ENCODE measurements at places on chromosomes 1 and 21.
A peak's percentile ranks its signal among the peaks of the same experiment; 100 is the strongest.

- no peak for DNase-seq
Observed at GRCh38 chr1:153231363-153231762, 14.0 kb downstream of the PRR9 start.

GRCh38 chr1:55279627-55280026 is 64.5 kb upstream of the USP24 start:
- no peak for DNase-seq

DNA sequence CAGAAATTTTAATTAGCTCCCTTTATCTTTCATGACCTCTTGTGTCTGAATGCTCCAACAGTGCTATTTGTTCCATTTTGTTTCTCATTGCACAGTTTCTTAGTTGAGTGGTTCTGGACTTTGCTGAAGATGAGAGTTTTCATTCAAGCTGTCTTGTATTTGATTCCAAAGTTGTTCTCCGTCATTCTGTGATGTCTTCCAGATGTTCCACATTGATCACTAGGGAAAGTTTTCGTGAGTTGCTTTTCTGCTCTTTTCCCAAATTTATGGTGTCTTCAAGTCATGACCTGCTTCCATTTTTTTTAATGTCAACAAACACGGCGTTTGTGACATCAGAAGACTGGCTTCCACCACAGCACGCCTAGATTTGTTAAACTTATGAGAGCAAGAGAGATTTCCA is 575.5 kb downstream of the MRPL39 start:
- no peak for DNase-seq

GRCh38 chr1:18820791-18821641 is 38.4 kb downstream of the TAS1R2 start:
- DNase-seq, result peak; percentile 82

- DNase-seq, result no peak
Observed at GRCh38 chr1:43847290-43847689, 86.3 kb upstream of the ARTN start.

DNA sequence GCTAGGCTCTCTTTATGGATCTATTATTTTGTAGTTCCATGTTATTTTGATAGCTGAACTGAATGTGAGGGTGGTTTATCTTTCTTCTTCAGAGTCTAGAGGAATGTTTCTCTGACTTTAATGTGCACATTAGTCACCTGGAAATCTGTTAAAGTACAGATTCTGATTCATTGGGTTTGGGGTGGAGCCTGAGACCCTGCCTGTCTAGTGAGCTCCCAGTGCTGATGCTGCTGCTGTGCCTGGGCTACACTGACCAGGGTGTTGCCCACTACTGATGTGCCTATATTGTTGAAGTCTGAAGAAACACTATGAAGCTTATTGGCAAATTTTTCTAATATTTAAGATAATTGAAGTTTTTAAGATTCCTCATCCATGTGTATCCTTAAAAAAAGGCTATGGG is 35.9 kb downstream of the CD46 start:
- DNase-seq, result no peak

DNA sequence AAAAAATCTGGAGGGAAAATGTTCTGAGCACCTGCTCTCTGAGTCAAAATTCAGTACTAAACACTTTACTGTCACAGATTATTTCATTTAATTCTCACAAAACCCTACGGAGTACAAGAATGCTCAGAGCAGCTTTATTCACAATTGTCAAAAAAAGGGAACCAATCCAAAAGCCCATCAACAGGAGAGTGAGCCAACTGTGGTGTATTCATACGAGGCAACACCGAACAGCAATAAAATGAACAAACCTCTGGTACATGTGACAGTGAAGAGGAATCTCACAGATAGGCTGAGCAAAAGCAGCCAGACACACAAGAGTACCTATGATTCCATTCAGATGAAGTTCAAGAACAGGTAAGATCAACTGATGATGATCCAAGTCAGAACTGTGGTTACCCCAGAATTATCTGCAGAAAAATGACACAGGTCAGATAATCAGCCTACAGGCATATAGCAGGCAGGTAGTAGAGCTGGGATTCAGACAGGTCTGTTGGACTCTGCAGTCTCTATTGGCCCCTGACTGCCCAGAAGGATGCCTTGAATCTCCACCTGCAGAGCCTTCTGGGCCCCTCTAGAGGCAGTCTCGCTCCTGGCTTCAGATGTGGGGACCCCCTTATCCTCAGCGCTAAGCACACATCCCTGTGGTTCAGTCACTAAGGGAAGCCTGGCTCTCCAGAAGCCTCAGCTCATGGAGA is 19.2 kb downstream of the SLC9A1 start:
- DNase-seq, result no peak

DNA sequence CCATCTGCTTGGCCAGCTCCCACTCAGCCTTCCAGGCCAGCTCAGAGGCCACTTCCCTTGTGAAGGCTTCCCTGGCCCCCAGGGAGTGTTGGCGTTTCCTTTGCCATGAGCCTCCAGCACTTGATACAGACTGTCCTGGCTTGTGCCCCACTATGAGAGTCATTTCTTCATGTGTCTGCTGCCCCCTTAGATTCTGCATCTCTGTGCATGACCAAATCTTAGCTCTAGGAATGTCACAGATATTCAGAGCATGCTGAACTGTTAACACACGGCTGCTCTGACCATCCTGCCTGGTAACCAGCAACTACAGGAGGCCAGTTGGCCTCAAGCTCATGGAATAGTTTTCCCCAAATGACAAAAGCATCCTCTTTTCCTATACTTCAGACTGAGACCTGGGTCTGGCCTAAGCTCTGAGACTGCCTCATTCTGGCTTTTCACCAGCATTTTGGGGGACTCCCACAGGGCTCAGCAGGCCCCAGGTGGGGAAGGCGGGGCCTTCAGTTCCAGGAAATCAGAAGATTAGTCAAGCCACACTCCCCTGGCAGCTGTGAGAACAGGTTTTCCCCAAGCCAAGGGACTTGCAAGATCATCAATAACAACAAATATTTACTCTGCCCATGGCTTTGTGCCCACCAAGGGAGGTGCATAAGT is 182.6 kb upstream of the EDN2 start:
- no peak for DNase-seq

DNA sequence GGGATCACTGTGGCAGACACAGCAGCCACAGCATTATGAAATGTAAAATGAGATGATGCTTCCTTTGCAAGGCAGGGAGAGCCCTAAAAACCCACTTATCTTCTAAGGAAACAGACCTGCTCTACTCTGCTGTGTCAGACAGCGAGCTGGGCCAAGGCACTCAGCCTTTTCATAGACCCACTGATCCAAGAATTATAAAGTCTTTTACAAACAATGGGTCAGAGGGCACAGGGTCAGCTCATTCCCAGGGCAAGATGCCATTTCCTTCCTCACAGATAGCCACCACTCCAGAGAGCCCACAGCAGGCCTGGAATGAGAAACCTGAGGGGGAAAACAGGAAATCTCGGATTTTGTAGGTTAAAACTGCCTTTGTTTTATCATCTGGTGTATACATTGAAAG is 42.9 kb downstream of the CASQ2 start:
- no peak for DNase-seq

GRCh38 chr1:22731924-22732720 is 21.5 kb downstream of the EPHB2 start:
- DNase-seq, result no peak

DNA sequence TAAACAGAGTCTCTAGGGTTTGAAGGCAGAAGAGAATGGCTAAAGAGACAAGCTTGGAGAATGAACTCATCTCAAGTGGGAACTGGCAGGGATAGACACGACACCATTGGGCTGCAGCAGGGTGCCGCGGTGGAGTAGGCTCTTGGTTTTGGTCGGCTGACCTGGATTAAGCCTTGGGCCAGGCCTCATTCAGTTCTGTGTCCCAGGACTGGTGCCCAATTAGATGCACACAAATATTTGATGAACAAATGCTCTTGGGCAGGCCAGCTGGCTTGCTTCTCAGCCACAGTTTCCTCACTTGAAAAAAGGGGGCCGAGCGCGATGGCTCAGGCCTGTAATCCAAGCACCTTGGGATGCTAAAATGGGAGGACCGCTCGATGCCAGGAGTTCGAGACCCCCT is 53.4 kb upstream of the CITED4 start:
- DNase-seq, result no peak

- DNase-seq, result no peak
Observed at GRCh38 chr1:212987702-212988322, 27.9 kb downstream of the ANGEL2 start.

DNA sequence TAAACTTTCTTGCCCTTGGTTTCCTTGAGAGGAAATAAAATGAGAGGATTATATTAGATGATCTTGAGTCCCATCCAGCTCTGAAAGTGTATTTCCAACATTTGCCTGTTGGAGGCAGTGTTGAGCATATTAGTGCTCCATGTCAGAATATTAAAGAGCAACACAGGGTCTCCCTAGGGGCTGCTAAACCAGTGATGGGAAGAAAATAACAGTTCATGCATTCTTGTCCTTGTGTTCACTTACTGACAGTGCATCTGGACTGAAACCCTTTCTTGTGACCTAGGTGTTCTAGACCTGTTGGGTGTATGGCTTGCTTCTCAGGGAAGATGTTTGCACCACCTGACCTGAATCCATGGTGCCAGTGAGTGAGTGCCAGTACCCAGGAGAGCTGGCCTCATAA is 124.7 kb upstream of the KIAA0040 start:
- no peak for DNase-seq

- no peak for DNase-seq
Observed at GRCh38 chr1:200774311-200774710, 35.6 kb downstream of the CAMSAP2 start.

DNA sequence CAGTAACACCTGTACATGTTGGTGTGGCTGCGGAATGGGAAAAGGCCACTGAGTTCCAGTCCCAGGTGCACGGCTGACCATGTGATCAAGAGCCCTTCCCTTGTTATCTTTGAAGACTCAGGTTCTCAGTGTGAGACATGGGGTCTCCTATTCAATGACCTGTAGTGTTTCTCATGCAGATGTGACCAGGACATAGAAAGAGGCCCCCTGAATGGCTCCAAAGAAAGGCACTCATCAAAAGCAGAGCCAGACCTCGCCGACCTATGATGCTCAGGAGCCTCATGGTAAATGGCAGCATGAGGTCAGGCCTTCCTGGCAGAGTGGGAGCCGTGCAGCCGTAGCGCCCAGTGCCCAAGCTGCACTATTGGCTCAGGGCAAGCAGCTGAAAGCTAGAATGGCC is 42.3 kb upstream of the HAO2 start:
- DNase-seq, result no peak

DNA sequence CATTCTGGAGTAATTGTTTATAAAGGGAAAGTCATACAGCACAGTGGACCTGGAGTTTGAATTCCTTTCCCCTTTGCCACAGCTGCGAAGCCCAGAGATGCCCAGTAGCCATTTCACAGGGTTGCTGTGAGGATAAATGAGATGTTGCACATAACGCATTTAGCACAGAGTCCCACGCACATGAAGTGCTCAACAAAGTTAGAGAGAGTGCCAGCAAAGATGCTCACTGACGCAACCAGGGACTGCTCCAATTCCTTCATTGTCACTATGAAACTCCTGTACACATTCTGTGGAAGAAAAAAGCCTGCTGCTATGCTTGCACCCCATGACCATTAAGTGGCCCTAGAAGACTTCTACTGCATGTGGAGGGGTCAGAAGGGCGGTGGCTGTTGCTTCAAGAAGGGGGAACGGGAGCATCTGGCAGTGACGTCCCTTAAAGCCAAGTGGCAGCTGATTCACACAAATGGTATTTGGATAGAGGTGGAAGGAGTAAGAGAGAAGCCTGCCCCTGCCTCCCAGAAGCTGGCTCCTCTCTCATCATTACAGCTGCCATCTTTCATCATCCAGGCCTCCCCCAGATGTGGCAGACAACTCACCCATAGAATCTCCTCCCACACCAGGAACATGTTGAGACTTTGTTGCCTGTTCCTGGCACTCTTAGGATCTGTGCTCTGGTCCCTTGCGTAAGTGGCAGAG is 26.5 kb upstream of the VAV3 start:
- DNase-seq, result no peak

- no peak for DNase-seq
Observed at GRCh38 chr1:156836041-156836654, 19.5 kb upstream of the SH2D2A start.

DNA sequence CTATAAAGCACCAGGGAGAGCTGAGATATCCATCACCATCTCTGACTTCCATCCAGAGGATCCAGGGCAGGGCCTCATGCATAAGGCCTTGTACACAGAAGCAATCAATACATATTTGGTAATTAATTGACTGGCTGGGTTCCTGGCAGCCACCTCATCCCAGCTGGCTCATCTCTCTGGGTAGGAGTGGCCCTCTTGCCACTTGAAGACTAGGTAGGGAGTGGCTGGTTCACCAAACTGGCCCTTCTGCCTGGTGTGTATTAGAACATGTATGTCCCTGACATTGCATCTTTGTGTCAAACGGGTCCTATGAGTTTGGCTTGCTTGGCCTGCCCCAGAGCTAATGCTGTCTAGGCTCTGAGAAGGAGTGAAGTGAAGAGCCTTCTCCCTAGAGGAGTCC is 11.8 kb downstream of the NUAK2 start:
- no peak for DNase-seq

GRCh38 chr1:232555494-232556210 is 74.3 kb downstream of the SIPA1L2 start:
- DNase-seq, result no peak
